ENCODE measurements at places on chromosomes 1 and 21. TPM values are rescaled to one million over a fixed set of nuclear protein-coding genes. Genes with fewer than 3 reads are reported as not detected.

The IL19 gene
- not detected for polyA plus RNA-seq

The HES2 gene
- polyA plus RNA-seq = 1.3 TPM

The VANGL2 gene
- 2.9 TPM for polyA plus RNA-seq

The TRIM67 gene
- polyA plus RNA-seq = 0.26 TPM

The SPATA45 gene
- not detected for polyA plus RNA-seq

The SH2D2A gene
- polyA plus RNA-seq = 1.8 TPM

The DNALI1 gene
- polyA plus RNA-seq = not detected

- no peak for DNase-seq
These were observed 5.0 kb upstream of the ADGRB2 start for GRCh38 chr1:31768939-31769704.

DNA sequence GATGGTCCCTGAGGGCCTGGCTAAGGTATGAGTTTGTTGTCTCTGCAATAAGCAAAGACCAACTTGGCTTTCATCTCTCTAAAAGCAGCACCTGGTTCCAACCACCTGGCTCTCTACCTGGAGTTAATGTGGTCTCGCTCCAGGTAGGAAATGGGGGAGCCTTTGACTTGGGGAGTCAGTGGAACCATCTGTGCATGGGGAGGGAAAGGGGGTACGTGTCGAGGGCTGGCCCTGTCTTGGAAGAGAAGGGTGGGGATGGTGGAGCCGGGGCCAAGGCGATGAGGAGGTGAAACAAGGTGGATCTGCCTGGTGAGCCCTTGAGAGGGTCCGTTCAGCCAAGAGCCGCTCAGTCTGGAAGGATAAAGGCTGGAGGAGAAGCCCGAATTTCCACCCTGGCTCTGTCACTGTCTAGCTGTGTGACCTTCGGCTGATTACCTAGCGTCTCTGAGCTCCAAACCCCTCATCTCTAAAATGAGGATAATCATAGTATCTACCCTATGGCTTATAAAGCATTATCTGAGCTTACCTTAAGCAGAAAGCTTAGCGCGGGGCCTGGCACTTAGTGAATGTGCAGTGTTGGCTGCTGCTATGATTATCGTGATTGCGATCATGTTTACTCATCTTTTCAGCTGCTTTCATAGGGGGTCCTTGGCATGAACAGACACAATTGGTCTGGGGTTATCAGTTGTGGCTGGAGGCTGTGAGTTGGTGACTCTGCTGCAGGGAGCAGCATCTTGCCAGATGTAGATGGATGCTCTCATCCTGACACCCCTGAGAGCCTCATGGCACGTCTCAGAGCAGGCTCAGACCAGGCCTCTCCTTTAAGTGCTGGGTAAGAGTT lies 78.7 kb downstream of the ACTL8 start:
- DNase-seq = no peak

- DNase-seq = no peak
These were observed 137.5 kb downstream of the NOS1AP start for GRCh38 chr1:162206749-162207635.

DNA sequence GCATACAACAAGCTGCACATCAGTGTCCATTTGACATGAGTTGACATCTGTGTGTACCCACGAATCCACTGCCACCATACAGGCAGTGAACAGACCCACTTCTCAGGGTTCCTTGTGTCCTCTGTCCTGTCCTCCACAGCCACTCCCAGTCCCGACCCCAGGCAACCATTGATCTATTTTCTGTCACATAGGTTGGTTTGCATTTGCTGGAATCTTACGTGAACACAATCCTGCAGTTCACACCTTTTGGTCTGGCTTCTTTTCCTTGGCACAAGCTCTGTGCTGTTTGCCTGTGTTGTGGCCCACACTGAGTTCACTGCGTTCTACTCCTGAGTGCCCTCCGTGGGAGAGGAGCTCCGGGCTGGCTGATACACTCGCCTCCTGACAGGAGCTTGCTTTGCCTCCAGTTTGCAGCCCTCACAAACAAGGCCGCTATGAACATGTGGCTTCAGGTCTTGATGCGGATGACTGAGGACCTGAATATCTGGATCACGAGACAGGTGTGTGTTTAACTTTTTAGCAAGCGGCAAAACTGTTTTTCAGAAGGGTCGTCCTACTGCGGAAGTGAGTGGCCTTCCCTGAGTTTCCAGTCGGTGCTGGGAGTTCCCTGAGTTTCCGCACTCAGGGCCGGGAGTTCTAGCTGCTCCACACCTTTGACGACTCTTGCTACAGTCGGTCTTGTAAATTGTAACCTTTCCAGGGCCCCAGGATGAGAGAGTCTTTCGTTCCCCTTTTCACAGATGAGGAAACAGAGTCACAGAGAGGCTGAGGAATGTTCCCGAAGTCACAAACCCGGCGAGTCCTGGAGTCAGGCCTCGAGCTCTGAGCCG lies 13.0 kb upstream of the COL18A1 start:
- DNase-seq = no peak

DNA sequence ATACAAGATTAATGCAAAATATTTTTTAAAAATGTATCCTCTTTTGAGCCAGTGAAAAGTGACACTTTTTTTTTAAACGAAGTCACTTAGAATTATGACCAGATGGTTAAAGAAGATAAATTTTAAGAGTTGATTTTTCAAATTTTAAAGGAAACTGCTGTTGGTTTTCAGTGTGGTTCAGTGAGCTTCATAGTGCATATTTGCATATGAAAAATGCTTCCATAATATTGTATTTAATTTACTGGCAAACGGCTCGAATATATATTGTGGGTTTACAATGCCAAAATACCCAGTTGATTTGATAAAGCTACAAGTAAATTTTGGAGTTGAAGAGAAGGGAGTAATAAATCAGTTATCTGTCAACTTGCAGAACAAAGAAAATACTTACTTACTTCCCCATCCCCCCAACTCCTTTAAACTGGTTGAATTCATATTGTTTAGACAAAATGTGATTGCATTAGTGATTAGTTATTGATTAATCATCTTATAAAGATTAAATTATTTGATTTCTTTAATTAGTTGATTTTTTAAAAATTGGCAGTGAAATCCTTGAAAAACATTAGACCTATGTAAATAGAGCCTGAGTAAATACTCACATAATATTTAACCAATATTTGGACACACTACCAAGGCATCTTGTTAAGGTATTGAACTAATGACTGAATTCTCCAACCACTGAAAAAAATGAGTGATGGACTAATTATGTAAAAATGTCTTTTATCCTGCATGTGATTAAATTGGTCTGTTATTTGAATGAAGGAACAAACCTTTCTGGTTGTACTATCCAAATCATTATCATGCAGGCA lies 122.8 kb upstream of the APP start:
- no peak for DNase-seq

GRCh38 chr1:70462611-70463010 lies 51.5 kb downstream of the CTH start:
- DNase-seq = no peak

- DNase-seq = no peak
These were observed 32.4 kb upstream of the PPP1R15B start for GRCh38 chr1:204443871-204444581.

GRCh38 chr1:29626726-29627125 lies 390.4 kb downstream of the PTPRU start:
- no peak for DNase-seq

DNA sequence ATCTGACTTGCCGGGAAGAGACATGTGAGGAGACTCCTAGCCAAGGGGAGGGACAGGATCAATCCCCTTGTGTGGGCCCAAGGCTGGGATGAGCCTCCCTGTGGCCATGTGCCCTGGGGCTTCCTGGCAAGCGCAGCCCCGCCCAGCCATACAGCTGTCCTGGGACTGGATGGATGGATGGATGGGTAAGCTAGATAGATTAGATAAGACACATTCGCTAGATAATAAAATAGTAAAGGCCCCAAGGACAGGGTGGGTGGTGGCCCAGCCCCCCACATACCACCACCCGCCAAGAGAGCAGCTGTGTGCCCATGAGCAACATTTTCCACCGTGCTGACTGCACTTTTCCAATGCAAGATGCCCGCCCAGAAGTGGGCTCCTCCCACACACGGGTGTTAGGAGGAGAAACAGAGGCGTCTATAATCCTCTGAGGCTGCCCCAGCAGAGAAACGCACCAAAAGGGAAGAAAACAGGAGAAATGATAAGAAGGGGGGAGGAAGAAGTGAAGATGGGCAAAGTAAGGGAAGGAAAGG lies 25.1 kb downstream of the ZBTB17 start:
- no peak for DNase-seq

DNA sequence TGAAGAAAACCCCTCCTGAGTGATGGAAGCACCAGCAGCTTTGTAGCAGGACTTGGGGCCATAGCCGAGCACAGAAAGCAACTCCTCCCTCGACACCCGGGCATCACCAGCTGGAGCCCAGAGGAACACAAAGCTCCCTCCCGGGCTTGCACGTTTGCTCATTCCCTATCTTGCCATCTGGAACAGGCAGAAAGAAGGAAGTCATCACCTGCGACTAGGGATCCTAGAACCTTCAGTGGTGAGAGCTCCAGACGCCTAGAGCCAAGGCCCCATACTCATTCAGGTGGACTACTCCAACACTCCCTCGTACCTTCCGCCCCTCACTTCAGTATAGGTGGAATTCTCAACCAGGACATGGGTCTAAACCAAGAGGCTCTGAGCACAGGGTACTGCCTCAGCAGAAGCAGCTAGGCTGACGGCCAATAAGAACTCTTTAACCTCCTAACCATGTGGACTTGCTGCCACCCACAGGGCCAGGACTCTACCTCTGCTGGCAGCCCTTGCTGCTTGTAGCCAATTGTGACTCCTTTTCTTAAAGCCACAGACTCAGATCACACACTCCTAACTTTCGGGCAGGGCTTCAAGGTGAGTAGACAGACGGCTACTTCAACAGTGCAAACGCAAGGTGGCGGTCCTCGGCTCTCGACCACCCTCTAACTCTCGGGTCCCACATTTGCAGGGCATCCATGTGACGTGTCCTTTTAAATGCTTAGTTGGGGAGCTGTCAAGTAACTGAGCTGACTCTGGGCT lies 65.4 kb downstream of the NPHP4 start:
- no peak for DNase-seq

DNA sequence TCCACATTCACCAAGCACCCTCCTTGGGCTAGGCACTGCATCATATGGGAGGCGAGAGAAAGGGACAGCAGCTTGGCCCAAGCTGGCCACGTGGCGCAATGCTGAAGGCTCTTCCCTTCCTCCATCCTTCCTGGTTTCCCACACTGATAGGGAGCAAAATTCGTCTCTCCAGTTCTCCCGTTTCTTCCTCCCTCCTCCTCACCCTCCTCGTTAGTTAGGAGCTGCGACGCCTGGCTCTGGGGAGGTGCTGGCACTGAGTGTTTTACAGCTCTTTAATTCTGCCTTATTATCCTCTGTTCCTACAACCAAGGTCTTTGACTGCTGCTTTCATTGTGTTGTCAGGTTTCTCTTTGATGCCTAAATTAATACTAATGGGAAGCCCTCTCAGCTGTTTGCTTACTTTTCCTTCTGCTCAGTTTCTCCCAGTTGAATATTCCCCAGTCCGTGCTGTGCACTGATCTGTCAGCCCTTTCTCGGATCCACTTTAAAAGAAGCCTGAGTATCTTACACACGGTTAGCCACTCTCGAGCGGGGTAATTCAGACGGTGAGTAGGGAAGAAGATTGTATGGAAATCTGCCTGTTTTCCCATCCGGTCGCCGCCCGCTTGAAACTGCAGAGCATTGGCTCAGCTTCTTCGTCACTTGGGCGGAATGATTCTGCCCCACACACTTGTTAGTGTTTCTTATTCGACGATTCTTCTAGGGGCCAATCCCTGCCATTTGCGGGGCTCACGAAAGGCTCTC lies 56.2 kb upstream of the SMYD2 start:
- no peak for DNase-seq

- no peak for DNase-seq
These were observed 286.6 kb upstream of the FMN2 start for GRCh38 chr1:239805042-239805441.

All from A549 (cell line).